ENCODE measurements at places on chromosomes 2 and 18.
A peak's percentile ranks its signal among the peaks of the same experiment; 100 is the strongest.

DNA sequence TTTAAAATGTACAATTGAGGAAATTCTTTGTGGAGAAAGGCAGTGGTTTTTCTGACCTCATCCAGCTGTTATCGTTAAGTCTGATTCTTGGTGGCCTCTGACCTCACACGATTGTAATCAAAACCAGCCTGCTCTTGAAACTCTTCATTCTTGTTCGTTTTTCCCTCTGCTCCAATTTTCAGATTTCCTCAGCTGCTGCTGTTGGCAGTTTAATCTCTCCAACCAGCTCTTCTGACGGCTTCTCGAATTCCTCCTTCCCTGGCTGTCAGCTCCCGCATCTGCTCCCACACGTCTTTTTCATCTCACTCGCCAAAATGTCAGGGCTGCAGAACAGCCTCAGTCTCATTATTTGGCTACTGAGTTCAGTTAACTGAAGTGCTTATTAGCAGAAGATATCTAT, 136.1 kb downstream of the DCDC2C start:
- no peak for DNase-seq

DNA sequence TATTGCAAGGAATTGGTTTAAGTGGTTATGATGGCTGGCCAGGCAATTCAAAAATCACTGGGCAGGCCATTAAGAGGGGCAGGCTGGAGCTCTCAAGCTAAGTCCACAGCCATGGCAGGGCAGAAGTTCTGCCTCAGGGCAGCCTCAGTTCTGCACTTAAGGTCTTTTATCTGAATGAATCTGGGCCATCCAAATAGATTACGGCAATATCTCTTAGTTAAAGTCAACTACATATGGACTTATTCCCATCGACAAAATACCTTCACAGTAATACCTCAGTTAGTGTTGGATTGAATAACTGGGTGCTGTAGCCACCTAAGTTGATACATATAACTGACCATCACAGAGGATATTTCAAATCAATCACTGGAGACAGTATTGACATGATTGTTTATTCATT, 904.8 kb downstream of the MBD2 start:
- DNase-seq: peak; percentile 77

DNA sequence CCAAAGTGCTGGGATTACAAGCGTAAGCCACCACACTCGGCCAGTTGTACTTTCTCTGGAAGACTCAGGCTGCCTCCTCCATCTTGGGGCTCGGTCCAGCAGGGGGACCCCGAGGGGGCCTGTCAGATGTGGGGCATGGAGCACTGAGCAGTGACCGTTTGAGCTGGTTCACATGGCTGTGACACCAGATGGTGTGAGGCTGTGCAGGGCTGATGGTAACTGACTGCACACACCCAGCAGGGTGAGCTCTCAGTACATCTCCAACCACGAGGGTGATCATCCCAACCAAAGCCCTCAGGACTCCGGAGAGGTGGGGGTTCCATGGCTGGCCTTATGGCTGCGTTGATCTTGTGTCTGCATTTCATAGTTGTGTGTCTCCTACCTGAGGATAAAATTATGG, 63.4 kb downstream of the FAM168B start:
- peak; percentile 28 for DNase-seq

- DNase-seq: no peak
Observed at GRCh38 chr2:158735822-158736580, 59.1 kb upstream of the DAPL1 start.

GRCh38 chr18:71936744-71937143, 607.4 kb downstream of the CBLN2 start:
- DNase-seq: no peak

GRCh38 chr2:150584081-150584480, 96.6 kb upstream of the RND3 start:
- DNase-seq: no peak

GRCh38 chr18:49212819-49213218, 247.6 kb downstream of the DYM start:
- no peak for DNase-seq

DNA sequence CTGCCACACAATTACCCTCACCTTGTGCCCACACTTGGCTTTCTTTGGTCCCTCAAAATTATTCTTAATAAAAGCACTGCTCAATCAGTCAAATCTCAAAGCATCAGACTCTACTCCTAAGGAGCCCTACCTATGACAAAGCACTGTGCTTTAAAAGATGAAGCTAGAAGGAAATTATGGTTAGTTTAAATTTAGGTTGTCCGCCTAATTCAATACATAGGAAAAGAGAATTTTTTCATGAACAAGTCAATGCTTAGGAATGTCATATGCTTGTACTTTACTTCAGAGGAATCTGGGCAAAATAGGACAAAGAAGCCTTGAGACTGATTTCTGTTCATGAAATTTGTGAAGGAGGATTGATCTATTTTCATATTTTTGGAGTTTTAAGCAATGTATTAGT, 726.4 kb upstream of the CDH2 start:
- DNase-seq: no peak

GRCh38 chr18:35460736-35461161, 37.0 kb downstream of the INO80C start:
- no peak for DNase-seq

DNA sequence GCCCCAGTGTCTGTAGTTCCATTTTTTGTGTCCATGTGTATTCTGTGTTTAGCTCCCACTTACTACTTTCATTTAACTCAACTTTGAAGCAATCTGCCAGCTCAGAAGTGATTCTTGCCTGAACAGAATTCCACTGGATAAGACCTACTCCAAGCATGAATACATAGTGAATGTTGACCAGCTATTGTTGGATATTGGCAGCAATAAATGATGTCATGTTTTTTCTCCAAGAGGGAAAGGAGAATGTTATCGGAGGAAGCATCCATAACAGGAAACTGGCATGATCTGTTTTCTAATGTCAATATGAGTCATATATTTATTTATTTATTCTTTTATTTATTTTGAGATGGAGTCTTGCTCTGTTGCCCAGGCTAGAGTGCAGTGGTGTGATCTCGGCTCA, 36.8 kb upstream of the TRAPPC8 start:
- no peak for DNase-seq

- peak; percentile 88 for DNase-seq
Observed at GRCh38 chr2:222946700-222947287, 86.0 kb downstream of the ACSL3 start.

DNA sequence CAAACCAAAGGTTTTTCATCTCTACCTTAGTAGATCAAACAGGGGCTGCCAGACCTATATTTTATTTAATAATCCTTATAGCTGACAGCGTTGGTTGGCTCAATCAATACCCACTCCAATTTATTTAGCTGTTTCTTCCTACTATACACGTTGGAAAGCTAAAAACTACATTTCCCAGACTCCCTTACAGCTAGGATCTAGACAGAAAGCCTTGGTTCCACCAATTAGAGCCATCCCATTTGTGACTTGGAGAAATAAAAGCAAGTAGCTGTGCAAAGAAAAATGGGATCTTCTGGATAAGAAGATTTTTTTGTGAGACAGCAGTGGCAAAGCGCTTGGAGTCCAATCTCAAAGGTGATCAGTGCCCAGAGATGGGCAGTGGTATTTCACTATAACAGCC, 331.3 kb upstream of the MEIS1 start:
- no peak for DNase-seq

GRCh38 chr2:120599072-120599471, 136.6 kb upstream of the GLI2 start:
- no peak for DNase-seq

DNA sequence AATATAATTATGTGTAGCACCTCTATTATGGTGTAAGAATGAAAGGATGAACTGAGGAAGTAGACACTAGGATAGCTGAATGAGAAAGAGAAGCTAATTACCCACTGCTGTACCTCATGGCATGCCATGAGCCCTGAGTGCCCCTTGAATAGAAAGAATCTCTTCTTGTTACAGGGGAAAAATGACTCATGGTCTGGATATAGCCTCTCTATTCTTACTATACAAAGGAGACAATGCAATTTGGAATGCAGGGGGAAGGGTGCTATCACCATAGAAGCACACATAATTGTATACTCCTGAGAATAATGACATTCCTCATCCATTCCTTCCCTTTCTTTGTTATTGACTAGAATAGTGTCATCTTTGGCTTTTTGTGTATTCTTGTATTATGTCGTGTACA, 385.2 kb downstream of the CDH7 start:
- DNase-seq: peak; percentile 58

DNA sequence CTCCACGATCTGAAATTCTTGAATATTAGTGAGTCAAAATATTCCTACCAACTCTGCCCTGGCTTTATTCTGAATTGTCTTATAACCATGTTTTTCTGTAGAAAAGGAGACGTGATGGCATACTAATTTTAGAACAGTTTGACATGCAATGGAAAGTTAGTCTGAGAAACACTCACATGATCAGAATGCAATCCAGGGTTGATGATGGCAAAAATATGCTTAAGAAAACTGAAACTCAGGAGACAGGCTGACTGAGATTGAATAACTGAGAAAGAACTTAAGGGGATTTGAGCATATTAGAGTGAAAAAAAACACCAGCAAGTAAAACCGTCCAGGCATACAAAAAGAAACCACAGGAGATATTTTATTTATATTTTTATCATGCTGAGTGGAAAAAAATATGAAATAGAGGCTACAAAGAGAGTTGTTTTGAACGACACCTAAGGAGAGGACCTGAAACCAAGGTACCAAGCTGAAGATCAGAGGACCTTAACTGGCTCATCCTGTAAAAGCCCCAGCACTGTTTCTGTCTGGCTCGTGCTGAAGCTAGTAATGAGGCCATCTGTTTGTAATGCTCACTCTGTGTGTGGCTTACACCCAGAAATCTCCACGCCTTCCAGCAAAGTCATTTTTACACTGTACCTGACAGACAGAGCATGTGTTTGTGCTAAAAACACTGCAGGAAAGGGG, 437.2 kb upstream of the PKDCC start:
- DNase-seq: no peak

DNA sequence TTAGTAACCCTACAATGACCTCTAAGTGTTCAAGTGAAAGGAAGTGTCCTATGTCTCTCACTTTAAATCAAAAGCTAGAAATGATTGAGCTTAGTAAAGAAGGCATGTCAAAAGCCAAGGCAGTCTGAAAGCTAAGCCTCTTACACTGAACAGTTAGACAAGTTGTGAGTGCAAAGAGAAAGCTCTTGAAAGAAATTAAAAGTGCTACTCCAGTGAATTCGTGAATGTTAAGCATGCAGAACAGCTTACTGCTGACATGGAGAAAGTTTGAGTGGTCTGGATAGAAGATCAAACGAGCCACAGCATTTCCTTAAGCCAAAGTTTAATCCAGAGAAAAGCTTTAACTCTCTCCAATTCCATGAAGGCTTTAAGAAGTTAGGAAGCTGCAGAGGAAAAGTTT, 373.7 kb downstream of the NR4A2 start:
- DNase-seq: no peak

DNA sequence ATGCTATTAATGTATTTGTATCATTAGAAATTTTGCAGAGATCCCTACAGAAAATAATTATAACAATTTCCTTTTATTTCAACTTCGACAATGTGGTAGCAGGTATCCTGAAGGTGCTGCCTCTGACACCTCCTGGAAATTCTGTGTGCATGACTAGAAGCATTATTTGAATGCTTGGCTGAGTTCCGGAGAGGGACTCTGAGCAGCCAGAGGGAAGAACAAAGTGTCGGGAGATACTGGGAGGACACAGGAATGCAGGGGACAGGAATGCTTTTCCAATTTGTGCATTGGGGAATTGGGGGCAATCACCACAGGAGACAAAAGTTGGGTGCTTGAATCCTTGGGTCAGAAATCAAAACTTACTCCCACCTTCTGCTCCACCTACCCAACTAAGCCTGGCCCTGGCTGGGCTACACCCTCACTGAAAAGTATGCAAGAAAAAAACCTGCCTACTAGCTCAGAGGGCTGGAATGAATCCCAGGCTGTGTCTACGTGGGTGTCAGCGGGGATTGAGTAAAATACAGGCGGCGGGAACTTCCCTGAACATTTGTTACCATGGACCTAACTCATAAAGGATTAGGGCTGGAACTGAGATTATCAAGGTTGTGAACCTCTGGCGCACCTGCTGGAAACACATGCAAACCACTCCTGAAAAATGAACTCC, 299.3 kb downstream of the SOX11 start:
- peak; percentile 76 for DNase-seq

DNA sequence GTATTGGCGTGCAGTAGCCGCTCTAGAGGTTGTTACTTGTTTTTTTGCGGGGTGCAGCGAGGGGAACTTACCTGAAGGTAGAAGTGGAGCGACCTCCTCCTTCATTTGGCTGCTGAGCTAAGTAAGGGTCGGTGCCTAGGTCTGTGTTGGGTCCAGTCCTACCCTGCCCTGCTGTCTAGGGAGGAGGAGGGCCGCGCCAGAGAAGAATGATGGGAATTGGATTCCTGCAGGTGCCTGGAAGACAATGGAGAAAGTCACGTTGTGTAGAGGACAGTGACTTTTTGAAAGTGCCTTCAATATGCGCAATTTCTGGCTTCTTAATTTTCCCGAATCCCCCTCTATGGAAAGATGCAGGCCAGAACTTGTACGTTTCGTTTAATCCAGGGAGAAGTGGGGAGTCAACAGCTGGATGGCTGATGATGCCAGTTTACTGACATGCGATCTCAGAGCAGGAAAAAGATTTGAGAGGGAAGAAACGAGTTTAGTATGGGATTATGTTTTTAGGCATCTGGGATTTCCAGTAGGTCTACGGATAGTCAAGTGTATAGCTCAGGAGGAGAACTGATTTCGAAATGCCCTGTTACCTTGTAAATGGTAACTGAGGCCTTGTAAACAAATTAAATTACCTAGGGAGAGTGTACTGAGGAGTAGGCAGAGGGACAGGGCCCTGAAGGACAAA, 653 bp downstream of the MRPS9 start:
- DNase-seq: no peak

- no peak for DNase-seq
Observed at GRCh38 chr18:4851301-4851976, 345.6 kb downstream of the AKAIN1 start.

GRCh38 chr2:88870267-88870839, 178.9 kb downstream of the RPIA start:
- DNase-seq: no peak

DNA sequence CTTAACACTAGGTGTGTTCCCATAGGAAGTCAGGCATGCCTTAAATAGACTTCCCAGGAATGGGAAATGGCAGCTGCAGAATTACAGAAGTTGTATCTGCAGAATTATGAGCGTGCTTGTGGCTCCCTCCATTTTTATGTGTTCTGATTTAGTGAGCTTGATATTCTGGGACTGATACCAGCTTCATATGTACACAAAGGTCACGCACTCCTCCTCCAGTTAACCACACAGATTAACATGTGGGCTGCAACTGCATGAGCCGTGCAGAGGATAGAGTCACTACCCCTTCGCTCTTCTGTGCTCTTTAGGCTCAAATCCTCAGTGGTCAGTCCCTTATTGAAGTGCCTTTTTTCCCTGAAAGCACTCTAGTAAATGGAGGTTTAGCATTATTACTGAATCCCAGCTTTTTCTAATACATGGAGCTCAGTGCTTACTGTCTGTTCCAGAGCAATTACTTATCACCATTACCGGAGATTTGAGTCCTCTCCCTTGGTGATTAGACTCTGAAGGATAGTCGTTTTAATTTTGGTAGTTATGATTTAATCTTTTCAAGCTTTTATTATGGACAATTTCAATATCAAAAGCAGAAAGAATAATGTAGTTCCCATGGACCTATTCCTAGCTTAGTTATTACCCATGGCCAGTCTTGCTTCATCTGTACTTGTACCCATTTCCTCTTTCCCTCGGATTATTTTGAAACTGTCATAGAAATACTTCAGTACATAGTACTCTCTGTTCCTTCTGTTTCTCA, 238.3 kb downstream of the PRKCE start:
- no peak for DNase-seq

Data from islet precursor cell (in vitro differentiated cells).